ENCODE measurements at places on chromosomes 2 and 18.

- DNase-seq = no peak
Measured at GRCh38 chr18:11272516-11272915, 123.1 kb upstream of the PIEZO2 start.

GRCh38 chr2:11789243-11789642, 42.8 kb downstream of the LPIN1 start:
- no peak for DNase-seq

GRCh38 chr2:143524559-143525401, 395.6 kb downstream of the ARHGAP15 start:
- DNase-seq = no peak

- peak; percentile 51 for DNase-seq
Measured at GRCh38 chr2:114661971-114662939, 219.8 kb downstream of the DPP10 start.

GRCh38 chr2:183264890-183265535, 140.8 kb downstream of the NUP35 start:
- DNase-seq = no peak

DNA sequence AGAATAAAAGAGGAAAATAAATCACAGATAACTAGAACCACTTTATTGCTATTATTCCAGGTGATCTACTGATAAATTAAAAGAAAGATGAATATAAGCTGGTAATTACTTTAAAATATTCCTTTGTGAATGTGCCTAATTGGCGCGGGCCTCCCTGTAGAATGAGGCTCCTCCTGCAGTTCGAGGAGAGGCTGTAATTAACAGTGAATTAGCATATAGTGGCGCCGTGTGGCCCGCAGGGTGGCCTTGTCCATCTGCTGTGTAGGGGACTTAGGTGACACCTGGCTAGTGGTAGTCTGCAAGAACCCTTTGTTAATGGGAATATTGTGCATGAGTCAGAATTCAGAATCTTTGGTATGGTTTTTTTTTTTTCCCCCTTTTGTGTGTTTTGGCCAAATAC, 119.8 kb downstream of the AGAP1 start:
- DNase-seq = peak; percentile 68

DNA sequence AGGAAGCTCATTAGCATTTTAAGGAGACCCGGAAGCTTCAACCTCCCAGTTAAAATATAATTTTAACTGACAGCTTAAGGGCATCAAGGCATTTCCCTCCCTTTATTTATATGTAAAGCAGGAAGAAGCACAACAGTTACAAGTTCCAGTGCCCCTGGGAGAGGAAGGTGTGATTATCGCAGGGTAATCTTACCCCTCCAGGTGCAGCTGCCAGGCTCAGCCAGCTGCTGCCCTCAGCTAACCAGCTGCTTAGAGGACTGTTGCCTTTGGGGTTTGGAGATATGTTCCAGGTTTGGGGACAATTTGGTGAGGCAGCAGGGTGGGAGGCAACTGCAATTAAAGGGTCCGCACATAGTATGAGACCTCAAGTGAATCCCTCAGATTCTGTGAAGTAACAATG, 55.3 kb upstream of the SETBP1 start:
- DNase-seq = no peak

- no peak for DNase-seq
Measured at GRCh38 chr2:156366753-156367152, 34.2 kb upstream of the NR4A2 start.
